ENCODE measurements at places on chromosomes 16 and 17.
A peak's percentile ranks its signal among the peaks of the same experiment; 100 is the strongest.

DNA sequence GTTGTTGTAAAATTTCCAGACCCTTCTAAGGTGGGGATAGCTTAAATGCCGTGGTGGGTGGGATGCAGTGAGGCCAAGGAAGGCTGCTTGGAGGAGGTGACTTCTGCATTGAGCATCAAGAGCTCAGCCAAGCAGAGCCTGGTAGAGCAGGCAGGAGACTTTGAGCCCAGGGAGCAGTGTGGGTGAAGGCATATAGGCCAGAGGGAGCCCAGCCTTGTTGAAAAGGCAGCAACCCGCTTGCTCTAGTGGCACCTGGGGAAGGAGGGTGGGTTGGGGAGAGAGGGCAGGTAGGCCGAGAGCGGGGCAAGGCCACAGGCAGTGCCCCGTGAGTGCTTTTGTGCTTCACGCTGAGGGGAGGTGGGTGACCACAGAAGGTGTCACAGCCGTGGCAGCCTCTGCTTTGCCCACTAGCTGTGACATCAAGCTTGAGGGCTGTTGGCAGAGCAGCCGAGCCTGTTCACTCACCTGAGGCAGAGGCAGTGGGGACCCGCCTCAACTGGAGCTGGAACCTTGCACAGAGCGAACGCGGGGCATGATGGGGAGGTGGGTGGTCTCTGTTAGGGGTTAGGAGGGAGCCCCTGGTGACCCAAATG is 56.1 kb downstream of the IRF8 start:
- DNase-seq = no peak

GRCh38 chr17:29176558-29177351 is 3.4 kb downstream of the MYO18A start:
- no peak for DNase-seq

GRCh38 chr17:41176744-41177387 is 1.2 kb downstream of the KRTAP4-2 start:
- DNase-seq = no peak

DNA sequence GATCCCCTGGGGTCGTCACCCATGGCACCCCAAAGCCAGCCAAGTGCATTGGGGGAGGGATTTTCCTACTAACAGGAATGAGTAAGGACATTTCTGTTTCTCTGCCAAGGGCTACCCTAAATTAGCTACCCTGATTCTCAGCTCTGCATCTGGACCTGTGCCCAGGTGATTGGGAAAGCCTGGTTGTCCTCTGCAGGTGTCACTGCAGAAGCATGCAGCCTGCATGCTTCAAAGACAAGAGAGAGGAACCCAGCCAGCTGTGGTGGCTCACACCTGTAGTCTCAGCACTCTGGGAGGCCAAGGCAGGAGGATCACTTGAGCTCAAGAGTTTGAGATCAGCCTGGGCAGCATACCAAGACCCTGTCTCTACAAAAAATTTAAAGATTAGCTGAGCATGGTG is 19.6 kb downstream of the BEAN1 start:
- DNase-seq = no peak

DNA sequence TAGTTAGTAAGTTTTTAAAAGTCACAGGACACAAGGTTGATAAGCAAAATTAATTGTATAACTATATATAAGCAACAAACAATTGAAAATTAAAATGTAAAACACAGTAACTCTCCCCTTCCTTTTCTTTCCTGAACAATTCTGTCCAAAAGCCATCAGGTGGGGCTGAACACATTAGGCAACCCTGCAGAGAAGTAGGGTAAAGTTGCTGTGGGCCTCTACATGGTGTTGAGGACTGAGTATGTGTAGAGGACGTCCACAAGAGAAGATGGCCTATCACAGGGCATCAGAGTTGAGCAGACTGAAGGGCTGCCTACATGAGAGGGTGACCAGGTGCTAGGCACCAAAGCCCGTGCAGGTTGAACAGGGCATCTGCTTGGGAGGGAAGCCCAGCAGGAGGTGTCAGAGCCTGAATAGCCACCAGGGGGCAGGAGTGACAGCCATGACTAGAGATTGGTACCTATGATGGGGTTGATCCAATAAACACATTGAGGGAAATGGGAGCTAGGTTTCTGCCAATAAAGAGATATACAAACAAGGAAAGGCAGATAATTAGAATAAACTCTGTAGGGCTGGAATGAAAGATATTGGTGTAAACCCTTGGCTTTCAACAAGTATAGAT is 415.1 kb downstream of the NPIPA8 start:
- peak; percentile 58 for DNase-seq

- DNase-seq = no peak
Observed at GRCh38 chr17:40361925-40362695, 2.4 kb downstream of the GJD3 start.

- no peak for DNase-seq
Observed at GRCh38 chr17:62652251-62653001, 25.0 kb downstream of the MRC2 start.

DNA sequence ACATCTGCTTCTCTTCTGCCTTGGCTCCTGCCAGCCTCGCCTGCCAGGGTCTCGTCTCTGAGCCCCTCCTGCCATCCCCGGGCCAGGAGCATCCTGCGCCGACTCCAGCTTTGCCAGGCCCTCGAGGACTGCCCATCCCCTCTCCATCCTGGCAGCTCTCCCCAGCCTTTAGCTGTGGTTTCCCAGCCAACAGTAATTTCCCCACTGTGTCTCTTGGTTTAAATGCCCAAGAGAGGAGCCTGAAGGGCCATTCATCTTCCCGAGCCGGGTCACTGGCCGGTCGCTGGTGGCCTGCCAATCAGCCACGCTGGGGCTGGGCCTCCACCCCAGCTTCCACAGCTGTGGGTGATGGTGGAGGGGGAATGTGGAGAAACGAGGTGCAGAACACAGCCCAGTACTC is 47.8 kb downstream of the MRC2 start:
- DNase-seq = no peak

DNA sequence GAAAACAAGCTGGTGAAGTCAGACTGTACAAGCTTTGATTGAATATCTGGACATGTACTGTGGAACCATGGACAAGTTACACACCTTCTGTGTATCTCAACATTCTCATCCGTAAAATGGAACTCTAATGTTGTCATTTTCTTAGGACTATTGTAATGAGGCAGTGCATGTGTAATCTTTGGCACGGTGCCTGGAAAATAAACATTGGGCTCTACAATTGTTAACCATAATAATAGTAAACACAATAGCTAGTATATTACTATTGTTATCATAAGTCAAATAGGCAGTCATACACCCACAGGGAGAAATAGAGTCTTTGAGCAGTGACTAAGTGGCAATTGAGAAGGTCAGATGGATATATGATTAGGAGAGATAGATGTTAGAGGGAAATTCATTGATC is 39.8 kb upstream of the ANKFN1 start:
- DNase-seq = no peak

DNA sequence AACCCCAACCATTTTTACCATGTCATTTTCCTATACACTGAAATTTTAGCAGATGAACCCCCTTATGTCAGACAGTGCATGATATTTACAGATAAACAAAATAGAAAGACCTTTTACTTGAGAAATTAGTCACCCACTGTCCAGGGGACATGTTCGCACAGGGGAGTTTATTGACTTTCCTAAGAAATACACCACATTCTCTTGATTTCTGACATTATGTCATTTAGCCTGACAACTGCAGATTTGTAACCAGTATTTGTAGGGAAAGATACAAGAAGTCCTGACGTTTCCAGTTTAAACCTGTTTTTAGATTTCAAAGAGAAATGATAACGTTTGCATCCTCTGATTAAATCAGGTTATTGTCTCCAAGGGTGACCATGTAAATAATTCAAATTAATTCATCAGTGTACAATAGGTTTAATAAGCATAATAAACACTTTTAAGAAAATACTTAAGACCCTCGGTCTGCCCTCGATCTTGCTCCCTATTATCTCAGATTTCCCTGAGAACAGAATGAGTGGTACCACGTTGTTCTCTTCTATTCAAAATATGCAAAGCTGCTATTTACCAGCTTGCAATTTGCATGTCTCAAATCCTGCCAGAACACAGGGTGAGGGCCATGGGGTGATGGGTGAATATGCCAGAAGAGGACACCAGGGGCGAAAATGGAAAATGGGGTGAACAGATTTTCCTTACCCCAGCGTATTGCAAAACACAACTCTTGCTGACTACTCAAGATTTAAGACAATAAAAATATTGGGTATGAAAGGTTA is 2.1 kb upstream of the LYRM9 start:
- DNase-seq = no peak

DNA sequence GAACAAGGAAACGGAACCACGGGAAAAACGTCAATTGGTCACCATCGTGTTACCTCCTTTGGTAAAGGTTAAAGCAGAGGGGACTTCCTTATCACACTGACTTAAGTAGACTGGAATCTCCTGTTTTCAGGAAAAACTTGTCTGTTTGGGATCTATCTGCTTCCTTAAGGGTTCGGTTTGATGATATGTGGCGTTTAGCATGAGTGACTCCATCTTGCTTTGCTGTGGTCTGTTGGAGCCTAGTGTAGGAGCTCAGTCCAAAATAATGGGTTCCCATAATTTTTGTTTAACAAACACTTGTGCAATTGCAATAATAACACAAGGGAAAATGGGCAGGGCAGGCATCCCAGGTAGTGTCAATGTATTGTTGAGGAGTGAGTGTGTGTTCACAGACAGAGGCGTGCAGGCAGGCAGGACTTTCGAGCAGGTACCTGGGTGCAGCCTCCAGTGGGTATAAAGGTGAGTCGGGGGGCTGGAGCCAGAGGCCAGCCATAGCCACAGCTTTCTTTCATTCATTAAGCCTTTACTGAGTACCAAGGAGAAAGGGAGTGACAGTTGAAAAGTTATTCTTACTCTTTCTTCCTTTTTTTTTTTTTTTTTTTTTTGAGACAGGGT is 4.3 kb upstream of the ENGASE start:
- DNase-seq = no peak

DNA sequence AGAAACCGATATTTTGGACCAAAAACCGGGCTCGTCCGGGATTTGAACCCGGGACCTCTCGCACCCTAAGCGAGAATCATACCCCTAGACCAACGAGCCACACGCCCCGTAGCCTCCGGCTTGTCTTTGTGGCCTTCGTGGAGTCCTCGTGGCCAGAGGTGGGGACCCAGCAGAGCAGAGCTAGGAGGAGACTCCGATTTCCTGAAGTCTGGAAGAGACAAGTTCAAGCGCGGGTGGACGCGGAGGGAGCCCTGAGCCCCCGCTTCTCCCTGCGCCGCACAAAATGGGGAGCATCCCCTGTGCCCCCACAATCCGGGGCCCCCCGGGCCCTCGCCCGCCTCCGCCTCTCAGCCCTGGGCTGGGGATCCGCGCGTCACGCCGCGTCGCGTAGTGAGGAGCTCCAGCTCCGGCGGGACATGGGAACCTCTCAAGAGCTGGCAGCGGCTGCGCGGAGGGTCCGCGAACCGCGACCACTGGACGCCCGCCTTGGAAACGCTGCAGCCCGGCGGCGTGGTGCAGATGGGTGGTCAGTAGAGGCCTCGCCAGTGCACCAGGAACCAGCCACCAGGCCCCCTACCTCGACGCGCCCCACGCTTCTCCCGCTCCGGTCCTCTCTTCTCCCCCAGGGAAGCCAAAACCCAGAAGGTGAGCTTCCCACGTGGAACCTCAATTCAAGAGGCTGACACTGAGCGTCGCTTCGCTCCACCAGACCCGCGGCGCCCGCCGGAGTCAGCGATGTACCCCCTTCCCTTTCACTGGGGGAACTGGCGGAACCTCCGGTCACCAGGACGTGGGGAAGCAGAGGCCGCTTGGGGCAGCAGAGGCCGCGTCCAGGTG is 5.2 kb upstream of the OR1F1 start:
- DNase-seq = no peak

DNA sequence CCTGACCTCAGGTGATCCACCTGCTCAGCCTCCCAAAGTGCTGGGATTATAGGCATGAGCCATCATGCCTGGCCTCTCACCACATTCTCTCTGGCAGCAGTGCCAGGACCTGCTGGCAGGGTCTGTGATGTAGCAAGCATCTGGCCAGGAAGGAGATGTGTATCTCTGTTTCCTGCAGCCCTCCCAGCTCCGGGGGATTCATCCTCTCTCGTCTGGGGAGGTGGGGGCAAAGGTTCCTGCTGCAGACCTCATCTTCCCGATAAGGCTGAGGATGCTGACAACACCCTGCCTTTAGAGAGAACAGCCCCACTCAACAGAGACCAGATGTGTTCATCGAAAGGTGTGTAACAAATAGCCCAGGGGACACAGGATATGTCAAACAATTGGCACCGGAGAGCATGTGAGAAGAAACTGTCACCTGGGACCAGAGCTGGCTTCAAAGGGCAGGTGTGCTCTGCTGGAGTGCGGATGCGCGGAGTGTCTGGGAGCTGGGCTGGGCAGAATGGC is 54.8 kb upstream of the SEC14L1 start:
- DNase-seq = no peak

- DNase-seq = no peak
Observed at GRCh38 chr16:4372001-4372577, 441 bp downstream of the VASN start.

DNA sequence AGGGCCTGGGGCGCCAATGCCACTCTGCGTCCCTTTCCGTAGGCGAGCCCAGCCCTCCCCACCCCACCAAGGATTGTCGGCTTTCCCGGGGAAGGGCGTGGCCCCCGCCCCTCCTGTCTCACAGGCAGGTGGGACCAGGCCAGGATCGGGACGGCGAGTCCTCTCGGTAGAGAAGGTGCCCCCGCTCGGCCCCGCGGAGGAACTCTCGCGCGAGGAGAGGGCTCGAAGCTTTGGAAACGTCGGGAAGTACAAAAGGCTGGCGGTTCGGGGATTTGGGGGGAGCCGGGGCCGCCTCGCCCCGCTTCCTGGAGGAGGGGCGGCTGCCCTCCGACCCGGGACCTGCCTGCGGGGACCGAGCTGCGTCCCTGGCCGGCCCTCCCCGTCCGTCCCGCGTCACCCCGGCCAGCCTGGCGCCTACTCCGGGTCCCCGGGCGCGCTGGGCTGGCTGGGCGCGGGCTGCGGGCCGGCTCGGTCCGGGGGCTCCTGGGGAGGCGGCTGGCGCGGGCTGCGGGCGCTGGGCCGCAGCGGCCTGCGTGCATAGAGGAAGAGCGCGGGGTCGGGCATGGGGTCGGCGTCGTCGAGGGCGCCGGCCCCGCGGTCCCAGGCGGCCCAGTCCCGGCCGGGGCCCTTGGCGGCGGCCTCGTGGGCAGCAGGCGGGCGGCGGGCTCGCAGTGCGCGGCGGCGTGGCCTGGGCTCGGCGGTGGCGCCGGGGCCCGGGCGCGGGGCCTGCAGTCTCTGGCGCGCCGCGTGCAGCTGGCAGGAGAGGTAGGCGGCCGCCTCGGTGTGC is 12.6 kb upstream of the CLUH start:
- DNase-seq = no peak

DNA sequence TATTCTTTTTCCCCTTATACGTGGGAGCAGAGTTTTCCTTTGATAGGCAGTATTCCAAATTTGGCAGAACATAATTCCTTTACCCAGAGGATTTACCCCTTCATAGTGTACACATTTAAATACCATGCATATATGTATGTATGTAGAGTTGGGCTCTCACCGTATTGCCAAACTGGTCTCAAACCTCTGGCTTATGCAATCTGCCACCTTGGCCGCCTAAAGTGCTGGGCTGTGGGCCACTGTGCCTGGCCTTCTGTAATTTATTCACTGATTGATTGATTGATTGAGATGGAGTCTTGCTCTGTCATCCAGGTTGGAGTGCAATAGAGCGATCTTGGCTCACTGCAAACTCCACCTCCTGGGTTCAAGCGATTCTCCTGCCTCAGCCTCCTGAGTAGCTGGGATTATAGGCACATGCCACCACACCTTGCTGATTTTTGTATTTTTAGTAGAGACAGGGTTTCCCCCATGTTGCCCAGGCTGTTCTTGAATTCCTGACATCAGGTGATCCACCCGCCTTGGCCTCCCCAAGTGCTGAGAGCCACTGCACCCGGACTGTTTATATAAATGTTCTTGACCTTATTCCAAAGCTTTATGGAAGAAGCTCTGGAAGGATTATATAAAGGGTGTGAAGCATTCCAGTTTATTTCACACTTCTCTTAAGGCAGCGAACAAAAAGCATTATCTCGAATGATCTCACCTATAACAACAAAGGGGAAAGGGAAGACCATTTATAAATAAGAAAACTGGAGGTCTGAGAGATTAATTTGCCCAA is 14.9 kb downstream of the GLG1 start:
- DNase-seq = no peak

Data from NT2/D1 (cell line).